ENCODE measurements at places on chromosomes 5 and 9.
A peak's percentile ranks its signal among the peaks of the same experiment; 100 is the strongest.

- DNase-seq: no peak
Measured at GRCh38 chr9:36855448-36856315, 178.4 kb downstream of the PAX5 start.

DNA sequence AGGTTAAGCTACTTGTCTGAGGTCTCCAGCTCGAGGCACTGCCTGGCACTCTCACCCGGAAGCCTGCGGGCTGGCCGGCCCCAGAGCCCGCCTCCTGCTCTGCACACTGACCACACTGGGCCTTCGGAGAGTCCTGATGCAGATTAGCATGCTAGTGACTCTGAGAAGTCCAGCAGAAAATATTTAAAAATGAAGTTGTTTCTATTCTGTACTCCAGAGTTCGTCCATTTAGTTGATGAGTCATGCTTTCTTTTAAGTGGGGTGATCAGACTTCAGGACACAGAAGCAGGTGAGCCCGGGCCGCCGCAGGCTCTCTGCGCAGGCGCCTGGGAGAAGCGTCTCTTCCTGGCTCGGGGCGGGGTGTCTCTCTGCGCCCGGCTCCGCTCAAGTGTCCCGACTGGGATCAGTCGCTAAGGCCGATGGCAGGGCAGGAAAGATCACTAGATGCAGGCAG is 32.5 kb downstream of the FAM240B start:
- peak; percentile 29 for DNase-seq

GRCh38 chr9:119083673-119084072 is 285.6 kb downstream of the BRINP1 start:
- DNase-seq: no peak

- no peak for DNase-seq
Measured at GRCh38 chr5:125249400-125249799, 503.0 kb upstream of the ZNF608 start.

DNA sequence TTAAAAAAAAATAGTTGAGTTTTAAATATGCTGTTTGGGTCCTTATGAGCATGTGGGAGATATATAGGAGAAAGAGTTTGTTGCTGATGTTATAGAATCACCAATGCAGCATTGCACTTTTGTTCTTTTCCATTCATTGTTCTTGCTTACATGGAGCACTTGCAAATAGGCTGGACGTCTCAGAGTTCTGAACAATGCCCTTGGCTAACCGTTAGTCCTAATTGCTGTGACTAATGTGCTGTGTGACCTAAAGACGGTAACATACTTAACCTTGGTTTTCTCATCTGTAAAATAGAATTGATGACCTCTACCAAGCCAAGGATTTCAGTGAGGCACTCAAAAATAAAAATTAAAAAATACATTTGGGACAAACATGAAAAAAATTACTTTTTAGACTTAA is 29.8 kb downstream of the PIK3R1 start:
- DNase-seq: no peak

DNA sequence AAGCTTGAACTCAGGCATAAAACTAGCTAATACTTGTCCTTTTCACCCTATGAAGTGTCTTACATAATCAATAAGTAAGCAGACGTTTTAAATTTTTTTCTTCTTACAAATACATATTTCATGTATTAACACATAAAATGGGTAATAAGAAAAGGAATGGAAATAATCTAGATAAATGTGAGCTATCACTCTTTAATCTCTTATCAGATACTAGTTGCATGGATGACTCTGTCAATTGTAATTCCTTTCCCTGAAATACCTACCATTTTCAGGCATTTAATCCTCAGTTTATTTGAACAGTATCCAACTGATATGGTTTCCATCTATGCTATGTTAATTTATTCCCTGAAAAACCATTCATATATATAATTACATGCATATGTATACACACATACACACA is 166.0 kb upstream of the RGS7BP start:
- DNase-seq: no peak

- DNase-seq: no peak
Measured at GRCh38 chr5:154844809-154845208, 5.6 kb downstream of the FAXDC2 start.

DNA sequence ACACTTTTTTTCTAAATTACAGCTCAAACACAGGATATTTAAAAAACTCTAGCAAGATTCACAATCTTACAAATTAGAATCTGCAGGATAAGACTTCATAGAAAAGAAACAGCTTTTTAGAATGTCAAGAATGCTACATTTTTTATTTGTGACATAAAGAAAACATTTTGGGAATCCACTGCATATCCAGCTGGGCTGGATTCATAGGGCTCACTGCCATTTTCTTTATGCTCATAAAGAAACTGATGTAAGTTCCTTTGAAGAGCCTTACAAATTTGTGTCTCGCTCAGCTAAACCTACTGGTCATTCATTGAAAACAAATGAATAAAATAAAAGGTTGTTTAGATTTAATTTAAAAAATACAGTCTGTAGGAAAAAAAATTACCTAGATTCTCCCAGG is 332.3 kb downstream of the TRPM3 start:
- DNase-seq: no peak

- no peak for DNase-seq
Measured at GRCh38 chr9:132793606-132794580, 84.2 kb downstream of the AK8 start.

- DNase-seq: no peak
Measured at GRCh38 chr5:144478565-144478964, 307.9 kb downstream of the KCTD16 start.

DNA sequence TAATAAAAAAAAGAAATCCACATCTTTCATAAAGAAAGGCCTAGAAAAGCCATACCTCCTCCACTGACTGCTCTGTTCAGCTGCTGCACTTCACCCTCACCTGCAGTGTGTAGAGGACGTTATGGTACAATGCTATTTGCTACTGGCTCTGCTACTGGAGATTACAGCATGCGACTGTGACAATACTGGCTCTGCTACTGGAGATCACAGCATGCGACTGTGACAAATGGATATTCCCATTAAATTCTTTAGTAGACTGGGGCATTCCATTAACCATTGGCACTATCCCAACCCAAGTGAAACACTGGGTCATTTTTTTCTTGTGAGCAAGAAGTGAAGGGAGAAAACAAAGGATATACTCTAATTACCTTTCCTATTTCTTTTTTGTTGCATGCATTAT is 1063.5 kb upstream of the DMAC1 start:
- no peak for DNase-seq

GRCh38 chr5:126515337-126515736 is 79.7 kb downstream of the ALDH7A1 start:
- DNase-seq: no peak

GRCh38 chr5:35004200-35004599 is 43.5 kb downstream of the AGXT2 start:
- DNase-seq: no peak

Data from stimulated activated CD4-positive, alpha-beta T cell treated with anti-CD3 and anti-CD28 coated beads, Interleukin-1b, Interleukin-23, amount 100 ng/mL, for 4 hours (primary cell).